Transverse colon (tissue), 4 donors: ENCODE measurements at places on chromosomes 4 and X. TPM values are rescaled to one million over a fixed set of nuclear protein-coding genes. Genes with fewer than 3 reads are reported as not detected.
A peak's percentile ranks its signal among the peaks of the same experiment; 100 is the strongest.

GRCh38 chr4:160235285-160235684 lies 1132.4 kb downstream of the RAPGEF2 start:
- H3K27me3 ChIP-seq, result no peaks in the 10 kb centered on the region
- H3K4me1 ChIP-seq, result no peaks in the 10 kb centered on the region
- no peak overlapping the region for H3K4me3 ChIP-seq
- H3K27ac ChIP-seq, result no peak overlapping the region

DNA sequence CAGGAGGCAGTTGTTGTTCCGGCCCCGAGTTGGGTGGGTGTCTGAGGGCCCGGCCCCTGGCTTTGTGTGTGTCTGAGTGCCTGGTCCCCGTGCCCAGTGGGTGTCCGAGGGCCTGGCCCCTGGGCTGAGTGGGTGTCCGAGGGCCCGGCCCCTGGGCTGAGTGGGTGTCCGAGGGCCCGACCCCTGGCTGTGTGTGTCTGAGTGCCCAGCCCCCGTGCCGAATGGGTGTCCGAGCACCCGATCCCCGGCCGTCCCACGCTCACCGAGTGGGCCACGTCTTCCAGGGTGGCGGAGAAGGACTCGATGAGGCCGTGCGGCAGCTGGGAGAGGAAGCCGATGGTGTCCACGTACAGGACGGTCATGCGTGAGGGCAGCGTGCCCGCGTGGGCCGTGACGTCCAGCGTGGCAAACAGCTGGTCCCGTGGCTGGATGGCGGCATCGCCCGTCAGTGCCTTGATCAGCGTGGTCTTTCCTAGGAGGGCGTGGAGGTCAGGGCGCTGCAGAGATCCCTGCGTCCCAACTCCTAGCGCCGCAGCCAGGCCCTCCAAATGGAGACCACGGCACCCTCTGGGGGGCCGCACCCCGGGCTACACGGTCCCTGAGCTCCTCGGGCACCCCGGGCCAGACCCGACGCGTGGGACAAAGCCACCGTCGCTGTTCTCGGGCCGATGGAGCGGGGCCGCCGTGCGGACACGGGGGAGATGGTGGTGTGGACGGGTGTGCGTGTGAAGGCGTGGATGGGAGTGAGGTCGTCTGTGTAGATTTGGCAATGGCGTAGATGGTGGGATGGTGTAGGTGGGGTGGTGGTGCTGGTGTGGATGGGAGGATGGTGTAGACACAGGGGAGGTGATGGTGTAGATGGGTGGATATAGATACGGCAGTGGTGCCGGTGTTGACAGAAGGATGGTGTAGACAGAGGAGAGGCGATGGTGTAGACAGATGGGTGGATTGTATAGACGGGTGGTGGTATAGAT lies 7.2 kb downstream of the GTPBP6 start:
- no peaks in the 10 kb centered on the region for H3K27me3 ChIP-seq
- no peaks in the 10 kb centered on the region for H3K4me1 ChIP-seq
- H3K27ac ChIP-seq, result no peak overlapping the region
- H3K4me3 ChIP-seq, result no peak overlapping the region
- DNase-seq, result no peak

- H3K4me1 ChIP-seq, result no peaks in the 10 kb centered on the region
- no peak overlapping the region for H3K27ac ChIP-seq
- H3K36me3 ChIP-seq, result no peaks in the 10 kb centered on the region
- no peak for DNase-seq
- H3K27me3 ChIP-seq, result no peaks in the 10 kb centered on the region
- no peak overlapping the region for H3K4me3 ChIP-seq
Measured at GRCh38 chr4:148515248-148515647, 73.0 kb upstream of the NR3C2 start.

DNA sequence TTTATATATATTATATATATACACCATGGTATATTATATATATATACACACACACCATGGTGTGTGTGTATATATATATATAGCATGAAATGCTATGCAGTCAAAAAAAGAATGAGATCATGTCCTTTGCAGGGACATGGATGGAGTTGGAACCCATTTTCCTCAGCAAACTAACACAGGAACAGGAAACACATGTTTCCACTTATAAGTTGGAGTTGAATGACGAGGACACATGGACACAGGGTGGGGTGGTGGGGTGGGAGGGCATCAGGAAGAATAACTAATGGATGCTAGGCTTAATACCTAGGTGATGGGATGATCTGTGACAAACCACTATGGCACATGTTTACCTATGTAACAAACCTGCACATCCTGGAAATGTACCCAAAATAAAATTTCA lies 293.6 kb upstream of the NDST3 start:
- no peak for DNase-seq
- H3K4me1 ChIP-seq, result no peaks in the 10 kb centered on the region
- no peak overlapping the region for H3K27ac ChIP-seq
- H3K36me3 ChIP-seq, result no peaks in the 10 kb centered on the region
- no peaks in the 10 kb centered on the region for H3K27me3 ChIP-seq
- H3K4me3 ChIP-seq, result no peak overlapping the region

- no peak overlapping the region for H3K27ac ChIP-seq
- no peaks in the 10 kb centered on the region for H3K27me3 ChIP-seq
- no peaks in the 10 kb centered on the region for H3K36me3 ChIP-seq
- no peak overlapping the region for H3K4me3 ChIP-seq
- no peak for DNase-seq
- H3K4me1 ChIP-seq, result no peaks in the 10 kb centered on the region
Measured at GRCh38 chr4:136241221-136241986, 1290.9 kb downstream of the PCDH18 start.

DNA sequence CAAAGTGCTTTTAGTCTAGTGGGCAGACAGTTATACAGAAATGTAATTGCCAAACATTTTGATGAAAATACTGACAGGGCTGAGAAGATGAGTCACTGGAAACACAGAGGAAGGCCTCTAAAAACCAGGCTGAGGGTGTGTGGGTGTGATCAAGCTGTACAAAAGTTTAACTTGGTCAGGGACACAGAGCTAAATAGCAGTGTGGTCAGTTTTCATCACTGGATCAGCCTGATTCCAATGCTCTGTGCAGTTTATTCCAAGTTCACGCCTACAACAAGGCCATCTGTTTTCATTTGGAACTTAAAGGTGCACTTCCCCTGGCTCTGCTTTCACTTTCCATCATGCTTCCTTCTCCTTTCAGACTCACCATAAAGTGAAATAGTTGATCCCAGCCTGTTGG lies 10.6 kb downstream of the CENPVL3 start:
- no peaks in the 10 kb centered on the region for H3K4me1 ChIP-seq
- no peak overlapping the region for H3K4me3 ChIP-seq
- H3K27me3 ChIP-seq, result no peaks in the 10 kb centered on the region
- no peak overlapping the region for H3K27ac ChIP-seq
- no peak for DNase-seq
- H3K36me3 ChIP-seq, result no peaks in the 10 kb centered on the region

GRCh38 chr4:186808630-186809018 lies 85.0 kb upstream of the FAT1 start:
- H3K36me3 ChIP-seq, result no peaks in the 10 kb centered on the region
- no peak overlapping the region for H3K27ac ChIP-seq
- no peak overlapping the region for H3K4me3 ChIP-seq
- H3K4me1 ChIP-seq, result no peaks in the 10 kb centered on the region
- no peak for DNase-seq

GRCh38 chrX:138775517-138775916 lies 64.0 kb upstream of the FGF13 start:
- no peaks in the 10 kb centered on the region for H3K36me3 ChIP-seq
- no peak for DNase-seq
- no peak overlapping the region for H3K27ac ChIP-seq
- no peaks in the 10 kb centered on the region for H3K4me1 ChIP-seq
- no peak overlapping the region for H3K4me3 ChIP-seq

DNA sequence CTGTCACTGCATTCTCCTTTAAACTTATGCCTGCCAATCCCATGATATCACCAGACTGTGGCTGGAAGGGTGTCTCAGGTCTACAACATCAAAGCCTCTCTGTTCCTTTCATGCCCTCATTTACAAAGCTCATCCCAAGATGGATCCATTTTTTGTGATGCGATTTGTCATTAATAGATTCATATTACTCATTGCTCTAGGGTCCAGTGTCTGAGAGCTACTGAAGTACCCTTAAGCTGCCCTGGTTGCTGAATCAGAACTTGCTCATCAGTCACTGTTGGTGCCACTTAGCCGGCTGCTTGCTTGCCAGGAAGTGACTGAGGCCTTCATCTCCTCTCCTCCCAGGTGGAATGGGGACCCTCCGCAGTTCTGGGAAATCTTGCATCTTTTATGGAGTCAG lies 395.5 kb upstream of the BOD1L1 start:
- H3K4me1 ChIP-seq, result no peaks in the 10 kb centered on the region
- no peak overlapping the region for H3K4me3 ChIP-seq
- H3K27ac ChIP-seq, result no peak overlapping the region
- no peak for DNase-seq
- H3K27me3 ChIP-seq, result no peaks in the 10 kb centered on the region

- peak; percentile 39 for DNase-seq
- H3K4me1 ChIP-seq, result no peaks in the 10 kb centered on the region
- no peaks in the 10 kb centered on the region for H3K27me3 ChIP-seq
- peak overlapping the region; percentile 64 for H3K4me3 ChIP-seq
- H3K27ac ChIP-seq, result peak overlapping the region; percentile 88
- H3K36me3 ChIP-seq, result no peaks in the 10 kb centered on the region
Measured at GRCh38 chrX:55908661-55909212, 191.2 kb downstream of the RRAGB start.

DNA sequence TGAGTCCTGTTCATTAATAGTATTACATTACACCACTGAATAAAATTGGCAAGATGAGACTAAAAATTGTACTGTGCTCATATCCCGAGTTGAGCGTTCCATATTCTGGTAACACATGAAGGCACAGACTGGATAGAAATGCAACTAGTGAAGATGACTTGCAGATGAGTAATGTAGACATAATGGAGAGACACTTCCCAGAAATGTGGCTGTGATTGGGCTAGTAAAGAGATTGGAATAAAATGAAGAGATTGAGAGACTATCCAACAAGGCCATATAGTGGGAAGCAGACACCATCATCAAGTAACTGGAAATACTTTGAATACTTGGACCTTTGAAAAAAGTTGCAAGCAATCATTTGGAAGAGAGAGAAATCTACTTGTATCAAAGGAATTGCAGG lies 77.3 kb downstream of the DCAF8L1 start:
- H3K4me3 ChIP-seq, result no peak overlapping the region
- H3K4me1 ChIP-seq, result no peaks in the 10 kb centered on the region
- H3K27me3 ChIP-seq, result no peaks in the 10 kb centered on the region
- no peaks in the 10 kb centered on the region for H3K36me3 ChIP-seq
- no peak for DNase-seq

GRCh38 chr4:29375716-29376115 lies 1344.5 kb upstream of the PCDH7 start:
- no peak overlapping the region for H3K4me3 ChIP-seq
- H3K27me3 ChIP-seq, result no peaks in the 10 kb centered on the region
- no peak overlapping the region for H3K27ac ChIP-seq
- H3K4me1 ChIP-seq, result no peaks in the 10 kb centered on the region
- no peaks in the 10 kb centered on the region for H3K36me3 ChIP-seq

DNA sequence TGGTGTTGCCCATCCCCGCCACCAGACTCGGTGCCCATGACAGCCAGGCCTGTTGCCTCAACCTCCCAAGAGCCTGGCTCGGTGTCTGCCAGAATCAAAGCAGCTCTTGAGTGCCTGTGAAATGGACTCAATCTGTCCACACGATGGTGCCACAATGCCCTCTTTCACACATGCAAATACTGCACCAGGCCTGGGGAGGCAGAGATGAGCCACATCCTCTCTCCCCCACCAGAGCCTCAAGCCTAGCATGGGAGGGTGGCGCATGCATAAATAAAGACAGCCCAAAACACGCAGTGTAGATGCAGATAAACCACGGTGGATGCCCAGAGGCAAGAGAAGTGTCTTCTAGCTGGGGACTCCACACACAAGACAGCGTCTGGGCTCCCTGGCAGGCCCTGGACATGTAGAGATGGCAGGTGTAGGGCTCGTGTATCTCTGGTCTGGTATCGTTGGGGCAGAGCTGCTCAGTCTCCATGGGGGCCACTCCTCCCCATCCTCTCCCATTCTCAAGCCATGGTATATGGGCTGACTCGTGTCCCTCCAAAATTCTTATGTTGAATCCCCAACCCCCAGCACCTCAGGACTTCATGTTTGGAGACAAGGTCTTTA lies 65.6 kb downstream of the JAKMIP1 start:
- no peak overlapping the region for H3K4me3 ChIP-seq
- no peak for DNase-seq
- no peaks in the 10 kb centered on the region for H3K27me3 ChIP-seq
- H3K36me3 ChIP-seq, result no peaks in the 10 kb centered on the region

- DNase-seq, result no peak
- H3K27ac ChIP-seq, result no peak overlapping the region
- H3K36me3 ChIP-seq, result no peaks in the 10 kb centered on the region
- H3K4me3 ChIP-seq, result no peak overlapping the region
- no peaks in the 10 kb centered on the region for H3K27me3 ChIP-seq
Measured at GRCh38 chrX:51461053-51462044, 35.0 kb downstream of the NUDT11 start.

- no peaks in the 10 kb centered on the region for H3K4me1 ChIP-seq
- H3K27me3 ChIP-seq, result peaks cover 11% of the 10 kb centered on the region
- no peak for DNase-seq
- H3K36me3 ChIP-seq, result no peaks in the 10 kb centered on the region
Measured at GRCh38 chr4:53935780-53936179, 128.6 kb downstream of the CHIC2 start.

DNA sequence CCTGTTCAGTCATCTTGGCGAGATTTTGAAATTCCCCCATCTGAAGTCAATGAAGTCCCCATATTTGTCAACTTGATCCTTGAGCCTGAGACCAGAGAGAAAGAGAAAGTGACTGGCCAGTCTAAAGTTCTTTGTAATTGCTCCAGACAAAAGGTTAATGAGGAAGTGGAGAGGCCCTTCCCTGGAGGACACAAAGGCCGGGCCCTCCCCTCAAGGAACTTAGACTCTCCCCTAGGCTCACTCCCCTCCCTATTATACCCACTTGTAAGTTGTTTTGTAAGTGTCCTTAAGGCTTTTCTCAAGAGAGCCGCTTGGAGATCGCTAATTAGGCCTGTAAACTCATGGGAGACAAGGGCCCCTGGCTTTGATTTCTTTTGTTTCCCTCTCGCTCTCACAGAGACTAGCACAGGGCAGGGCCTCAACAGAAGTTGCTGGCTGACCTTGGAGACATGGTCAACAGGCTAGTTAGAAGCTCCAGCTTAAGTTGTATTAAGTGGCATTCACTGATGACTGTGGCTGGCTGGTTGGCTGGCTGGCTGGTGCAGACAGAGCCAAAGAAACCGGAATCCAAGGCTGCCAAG lies 20.3 kb upstream of the GPC4 start:
- no peak overlapping the region for H3K27ac ChIP-seq
- H3K27me3 ChIP-seq, result no peaks in the 10 kb centered on the region
- no peak for DNase-seq
- H3K36me3 ChIP-seq, result no peaks in the 10 kb centered on the region
- H3K4me3 ChIP-seq, result no peak overlapping the region
- H3K4me1 ChIP-seq, result no peaks in the 10 kb centered on the region

GRCh38 chr4:152896811-152897210 lies 39.3 kb upstream of the FHDC1 start:
- no peak overlapping the region for H3K4me3 ChIP-seq
- H3K36me3 ChIP-seq, result no peaks in the 10 kb centered on the region
- H3K27ac ChIP-seq, result no peak overlapping the region
- H3K4me1 ChIP-seq, result peaks cover 33% of the 10 kb centered on the region

The HTATSF1 gene
- total RNA-seq, result 34.0 TPM

The ZRSR2 gene
- total RNA-seq, result not detected

The ZNF280C gene
- 4.2 TPM for total RNA-seq

The AWAT1 gene
- not detected for total RNA-seq
